Fibroblast of lung (primary cell): ENCODE measurements at places on chromosomes 6 and 20.

GRCh38 chr20:17854307-17854903 lies 114.2 kb downstream of the SNX5 start:
- peaks cover 16% of the 10 kb centered on the region for H3K4me1 ChIP-seq
- H3K36me3 ChIP-seq = no peaks in the 10 kb centered on the region
- DNase-seq = peak; percentile 36
- H3K4me3 ChIP-seq = no peak overlapping the region
- no peaks in the 10 kb centered on the region for H3K27me3 ChIP-seq

- no peak overlapping the region for H3K4me3 ChIP-seq
- H3K27ac ChIP-seq = no peak overlapping the region
- no peaks in the 10 kb centered on the region for H3K27me3 ChIP-seq
- DNase-seq = no peak
- no peaks in the 10 kb centered on the region for H3K36me3 ChIP-seq
- no peaks in the 10 kb centered on the region for H3K4me1 ChIP-seq
Observed at GRCh38 chr6:155628306-155628705, 172.7 kb upstream of the NOX3 start.

DNA sequence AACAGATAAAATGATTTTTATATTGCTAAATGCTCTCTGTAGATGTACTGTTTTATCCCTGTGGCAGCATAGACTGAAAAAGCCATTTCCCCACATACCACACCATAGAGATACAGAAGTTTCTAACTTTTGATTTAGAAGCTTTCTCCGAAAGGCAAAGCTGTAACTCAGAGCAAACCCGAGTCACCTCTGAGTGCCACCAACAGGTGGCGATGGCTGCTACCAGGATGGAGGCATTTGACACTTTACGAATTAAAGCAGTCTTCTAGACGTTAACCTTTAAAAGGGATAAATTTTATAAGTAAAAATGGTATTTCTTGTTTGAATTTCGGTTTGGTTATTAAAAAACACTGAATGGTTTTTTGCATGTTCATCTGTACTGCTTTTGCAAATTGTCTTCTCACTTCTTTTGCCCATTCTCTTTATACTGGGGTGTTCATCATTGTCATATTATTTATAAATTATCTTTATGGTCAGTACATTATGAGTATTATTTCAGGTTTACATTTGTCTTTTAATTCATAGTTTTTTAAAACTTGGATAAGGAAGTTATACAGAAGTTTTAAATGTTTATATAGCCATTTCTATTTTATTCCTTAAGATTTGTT lies 201.0 kb upstream of the CEP162 start:
- no peaks in the 10 kb centered on the region for H3K36me3 ChIP-seq
- no peak overlapping the region for H3K27ac ChIP-seq
- H3K27me3 ChIP-seq = peaks cover 5% of the 10 kb centered on the region
- DNase-seq = peak; percentile 71

DNA sequence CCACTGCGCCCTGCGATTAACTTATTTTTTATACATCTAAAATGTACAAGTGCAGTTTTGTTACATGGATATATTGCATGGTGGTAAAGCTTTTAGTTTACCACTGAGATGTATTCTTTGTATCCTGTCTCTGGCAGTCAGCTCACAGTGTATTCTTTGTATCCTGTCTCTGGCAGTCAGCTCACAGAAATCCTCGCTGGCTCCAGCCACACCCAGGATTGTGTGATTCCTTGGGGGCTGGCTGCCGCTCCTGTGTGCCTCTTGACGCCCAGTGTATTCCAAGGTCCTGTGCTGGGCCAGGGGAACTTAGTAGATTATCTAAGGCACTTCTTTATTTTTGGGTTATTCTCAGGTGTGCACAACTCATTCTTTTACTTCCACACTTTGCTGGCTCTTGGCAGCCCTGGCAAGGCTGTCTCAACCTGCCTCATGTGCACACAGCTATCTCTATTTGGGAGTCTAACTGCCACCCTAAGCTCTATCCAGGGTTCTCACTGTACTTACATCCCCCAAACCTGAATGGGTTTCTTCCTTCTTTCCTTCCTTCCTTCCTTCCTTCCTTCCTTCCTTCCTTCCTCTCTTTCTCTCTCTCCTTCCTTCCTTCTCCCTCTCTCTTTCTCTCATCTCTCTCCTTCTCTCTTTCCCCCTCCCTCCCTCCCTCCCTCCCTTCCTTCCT lies 12.4 kb upstream of the RNF24 start:
- no peak for DNase-seq
- H3K4me3 ChIP-seq = no peak overlapping the region
- H3K36me3 ChIP-seq = no peaks in the 10 kb centered on the region
- H3K4me1 ChIP-seq = peaks cover 2% of the 10 kb centered on the region
- no peak overlapping the region for H3K27ac ChIP-seq

GRCh38 chr6:43917878-43918382 lies 147.9 kb downstream of the VEGFA start:
- no peak overlapping the region for H3K4me3 ChIP-seq
- no peaks in the 10 kb centered on the region for H3K36me3 ChIP-seq
- no peak overlapping the region for H3K27ac ChIP-seq
- peak; percentile 58 for DNase-seq
- H3K4me1 ChIP-seq = peaks cover 2% of the 10 kb centered on the region
- peaks cover 2% of the 10 kb centered on the region for H3K27me3 ChIP-seq

DNA sequence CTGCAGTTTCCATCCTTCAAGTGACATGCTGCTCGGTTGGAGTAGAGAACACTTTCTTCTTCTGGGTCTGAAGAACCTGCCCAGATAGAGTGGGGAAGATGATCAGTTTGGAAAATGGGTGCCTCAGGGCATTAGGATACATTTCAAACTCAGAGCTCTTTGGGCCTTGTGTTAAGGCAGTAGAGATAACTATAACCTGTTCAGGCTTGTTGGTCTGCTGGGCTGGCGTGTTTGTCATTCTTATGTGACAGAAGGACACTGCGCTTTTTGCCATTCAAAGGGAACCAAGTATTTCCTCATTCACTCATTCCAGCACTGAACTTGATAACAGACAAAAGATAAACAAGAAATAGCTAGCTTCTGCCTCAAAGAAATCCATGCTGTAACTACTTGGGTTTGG lies 3.8 kb downstream of the TOMM34 start:
- no peak for DNase-seq
- H3K27ac ChIP-seq = no peak overlapping the region
- no peaks in the 10 kb centered on the region for H3K27me3 ChIP-seq
- peaks cover 14% of the 10 kb centered on the region for H3K36me3 ChIP-seq
- H3K4me1 ChIP-seq = peaks cover 6% of the 10 kb centered on the region

GRCh38 chr20:51104960-51105920 lies 82.3 kb upstream of the KCNG1 start:
- no peak for DNase-seq
- peaks cover 18% of the 10 kb centered on the region for H3K27me3 ChIP-seq
- no peak overlapping the region for H3K4me3 ChIP-seq
- H3K36me3 ChIP-seq = no peaks in the 10 kb centered on the region

- no peak overlapping the region for H3K27ac ChIP-seq
- H3K27me3 ChIP-seq = no peaks in the 10 kb centered on the region
- no peaks in the 10 kb centered on the region for H3K36me3 ChIP-seq
Observed at GRCh38 chr6:112595841-112596240, 248.7 kb downstream of the RFPL4B start.

DNA sequence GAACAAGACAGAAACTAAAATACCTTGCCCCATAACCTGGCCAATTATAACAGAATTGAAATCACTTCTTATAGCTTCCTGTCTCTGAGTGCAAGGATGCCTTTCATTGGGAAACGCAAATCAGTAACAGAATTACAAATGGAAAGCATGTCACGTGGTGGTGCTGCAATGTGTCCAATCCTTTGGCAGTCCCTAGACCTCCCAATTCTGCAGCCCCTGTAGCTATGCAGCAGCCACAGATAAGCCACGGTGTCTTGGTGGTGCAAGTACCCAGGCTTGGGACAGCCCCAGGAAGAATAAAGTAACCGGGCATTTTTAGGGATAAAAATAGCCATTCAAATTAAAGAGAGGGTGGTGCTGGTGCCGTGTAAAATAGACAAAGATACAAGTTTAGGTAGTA lies 134.6 kb upstream of the CCN2 start:
- no peaks in the 10 kb centered on the region for H3K36me3 ChIP-seq
- no peaks in the 10 kb centered on the region for H3K27me3 ChIP-seq
- DNase-seq = no peak

DNA sequence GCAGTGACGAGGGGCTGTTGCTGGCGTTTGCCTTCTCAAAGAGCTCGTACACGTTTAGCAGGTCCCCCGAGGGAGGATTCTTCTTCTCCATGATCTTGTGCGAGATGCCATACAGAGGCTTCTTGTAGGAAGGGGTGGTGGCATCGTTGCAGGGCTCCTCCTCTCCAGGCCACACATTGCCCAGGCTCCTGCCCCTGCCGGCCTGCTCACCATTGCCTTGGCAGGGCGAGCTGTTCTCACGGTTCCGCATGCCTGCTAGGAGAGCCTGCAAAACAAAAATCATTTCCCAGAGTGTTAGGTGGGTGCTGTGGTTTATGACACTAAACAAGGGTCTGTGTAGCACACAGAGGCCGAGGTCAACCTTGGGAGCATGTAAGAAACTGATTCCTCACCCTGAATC lies 42.7 kb downstream of the MTRES1 start:
- no peak overlapping the region for H3K4me3 ChIP-seq
- no peaks in the 10 kb centered on the region for H3K4me1 ChIP-seq
- no peaks in the 10 kb centered on the region for H3K36me3 ChIP-seq
- no peaks in the 10 kb centered on the region for H3K27me3 ChIP-seq
- no peak overlapping the region for H3K27ac ChIP-seq

DNA sequence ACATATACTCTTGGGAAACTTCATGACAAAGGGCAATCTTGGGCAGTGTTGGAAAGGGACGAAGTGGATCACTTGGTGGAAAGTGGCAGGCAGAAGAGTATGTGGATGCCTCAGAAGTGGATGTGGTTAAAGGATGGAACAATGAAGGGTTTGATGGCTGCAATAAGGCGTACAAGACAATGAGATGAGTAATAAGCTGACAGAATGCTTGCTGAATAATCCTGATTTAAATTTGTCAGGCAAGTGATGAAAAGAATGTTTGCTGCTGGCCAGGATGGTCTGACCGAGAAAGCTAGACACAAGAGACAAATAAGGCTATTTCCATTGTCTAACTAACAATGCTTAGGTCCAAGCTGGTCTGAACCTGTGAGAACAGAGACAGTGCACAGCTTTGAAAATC lies 61.6 kb upstream of the CEP85L start:
- H3K27ac ChIP-seq = no peak overlapping the region
- H3K4me1 ChIP-seq = peaks cover 8% of the 10 kb centered on the region
- no peaks in the 10 kb centered on the region for H3K27me3 ChIP-seq
- H3K4me3 ChIP-seq = no peak overlapping the region

DNA sequence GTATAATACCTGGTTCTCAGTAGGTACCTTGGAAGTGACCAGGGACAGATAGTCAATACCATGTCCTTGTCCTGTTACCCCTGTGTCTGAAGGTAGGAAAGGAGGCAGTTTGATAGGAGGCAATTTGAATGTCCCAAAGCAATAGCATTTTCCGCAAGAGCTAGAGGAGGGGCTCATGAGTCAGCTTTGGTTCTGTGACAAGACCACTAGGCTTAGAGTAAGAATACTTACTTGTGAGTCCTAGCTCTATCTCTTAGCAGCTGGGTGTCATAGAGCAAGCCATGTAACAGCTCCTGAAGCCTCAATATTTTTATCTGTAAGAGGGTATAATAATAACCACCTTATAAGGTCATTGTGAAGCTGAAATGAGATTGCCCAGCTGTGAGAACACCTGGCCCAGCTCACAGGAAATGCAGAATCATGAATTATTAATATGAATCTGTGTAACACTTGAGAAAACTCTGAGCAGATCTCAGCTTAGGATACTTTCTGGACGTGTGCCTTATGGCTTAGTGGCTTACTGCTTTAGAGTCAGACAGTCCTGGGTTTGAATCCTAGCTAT lies 58.6 kb downstream of the DAAM2 start:
- H3K27me3 ChIP-seq = no peaks in the 10 kb centered on the region
- peaks cover 21% of the 10 kb centered on the region for H3K4me1 ChIP-seq
- H3K36me3 ChIP-seq = no peaks in the 10 kb centered on the region
- no peak overlapping the region for H3K4me3 ChIP-seq
- peak; percentile 19 for DNase-seq
- H3K27ac ChIP-seq = no peak overlapping the region

DNA sequence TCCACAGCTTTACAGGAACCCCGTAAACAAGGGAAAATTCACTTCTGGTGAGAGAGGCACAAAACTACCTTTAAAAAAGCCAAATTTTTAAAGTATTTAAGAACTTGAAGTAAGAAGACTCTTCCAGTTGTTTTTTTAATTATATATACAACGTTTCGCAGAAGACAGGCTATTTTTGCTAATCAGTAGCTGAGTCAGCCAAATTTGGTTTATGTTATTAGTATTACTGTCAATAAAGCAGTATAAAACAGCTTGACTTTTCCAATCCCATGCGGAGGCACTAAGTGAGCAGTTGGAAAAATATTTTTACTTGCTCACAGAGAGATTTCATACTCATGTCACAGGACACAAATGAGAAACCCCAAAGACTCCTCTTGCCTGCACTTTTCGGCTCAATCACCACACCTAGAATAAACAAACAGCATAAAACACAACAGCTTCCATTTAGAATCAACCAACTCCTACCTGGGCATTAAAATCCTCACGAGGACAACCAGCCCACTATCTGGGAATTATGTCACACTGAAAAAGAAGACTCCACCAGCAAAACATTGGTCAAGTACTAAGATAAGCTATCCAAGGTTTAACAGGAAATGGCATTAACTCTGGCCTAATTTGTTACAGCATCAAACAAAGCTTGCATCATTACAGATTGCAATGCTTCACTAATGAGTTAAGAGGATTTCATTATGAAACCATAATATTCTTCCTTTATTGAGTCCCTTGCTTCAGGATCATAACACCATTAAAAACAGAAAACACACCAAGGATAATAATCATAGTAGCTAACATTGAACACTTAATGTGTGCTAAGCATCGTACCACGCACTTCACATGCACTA lies 26.3 kb downstream of the ELOVL5 start:
- H3K4me3 ChIP-seq = no peak overlapping the region
- H3K4me1 ChIP-seq = peaks cover 26% of the 10 kb centered on the region
- H3K27me3 ChIP-seq = no peaks in the 10 kb centered on the region
- H3K27ac ChIP-seq = no peak overlapping the region
- peak; percentile 34 for DNase-seq

GRCh38 chr6:116387374-116387773 lies 16.6 kb downstream of the DSE start:
- H3K27ac ChIP-seq = no peak overlapping the region
- DNase-seq = peak; percentile 42
- peaks cover 28% of the 10 kb centered on the region for H3K4me1 ChIP-seq
- no peak overlapping the region for H3K4me3 ChIP-seq
- no peaks in the 10 kb centered on the region for H3K27me3 ChIP-seq

GRCh38 chr6:117268924-117269323 lies 3.6 kb downstream of the VGLL2 start:
- H3K4me3 ChIP-seq = no peak overlapping the region
- DNase-seq = no peak
- no peak overlapping the region for H3K27ac ChIP-seq

DNA sequence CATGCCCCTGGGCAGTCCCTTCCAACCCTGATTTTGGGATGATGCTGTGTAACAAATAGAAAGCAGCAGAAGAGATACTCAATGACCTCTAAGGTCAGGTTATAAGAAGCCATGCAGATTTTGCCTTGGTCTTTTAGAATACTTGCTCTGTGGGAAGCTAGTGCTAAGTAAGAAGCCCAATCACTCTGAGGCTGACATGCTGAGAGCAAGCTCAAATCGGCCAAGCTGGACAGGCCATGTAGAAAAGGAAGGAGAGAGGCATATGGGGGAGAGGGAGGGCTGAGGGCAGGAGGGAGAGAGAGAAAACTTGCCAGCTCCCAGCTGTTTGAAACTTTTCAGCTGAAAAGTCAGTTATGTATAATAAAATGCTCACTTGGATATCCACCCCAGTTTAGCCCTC lies 1021.6 kb upstream of the MAP3K7 start:
- no peak overlapping the region for H3K4me3 ChIP-seq
- H3K4me1 ChIP-seq = no peaks in the 10 kb centered on the region
- H3K36me3 ChIP-seq = no peaks in the 10 kb centered on the region
- H3K27me3 ChIP-seq = no peaks in the 10 kb centered on the region
- H3K27ac ChIP-seq = no peak overlapping the region
